Stimulated activated CD4-positive, alpha-beta T cell treated with anti-CD3 and anti-CD28 coated beads, Interleukin-2, amount 100 ng/mL, for 48 hours (primary cell): ENCODE measurements at places on chromosomes 6 and 20.

DNA sequence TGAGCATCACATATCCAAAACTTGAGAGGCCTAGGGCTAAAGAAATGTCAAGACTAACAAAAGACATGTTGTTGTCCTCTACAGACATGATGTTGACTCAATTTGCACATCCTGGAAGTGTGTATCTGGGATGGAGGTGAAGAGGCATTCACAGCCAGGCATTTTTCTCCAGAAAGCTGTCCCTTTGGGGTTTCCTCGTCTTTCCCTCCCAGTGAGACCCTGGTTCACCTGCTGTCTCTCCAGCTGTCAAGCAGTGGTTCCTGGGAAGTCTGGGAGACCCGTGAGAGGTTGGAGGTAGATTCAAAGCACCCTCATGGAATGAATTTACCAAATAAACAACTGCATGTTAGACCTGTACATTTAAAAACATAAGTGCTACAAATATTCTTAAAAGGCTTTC lies 32.1 kb downstream of the BACH2 start:
- DNase-seq: no peak

DNA sequence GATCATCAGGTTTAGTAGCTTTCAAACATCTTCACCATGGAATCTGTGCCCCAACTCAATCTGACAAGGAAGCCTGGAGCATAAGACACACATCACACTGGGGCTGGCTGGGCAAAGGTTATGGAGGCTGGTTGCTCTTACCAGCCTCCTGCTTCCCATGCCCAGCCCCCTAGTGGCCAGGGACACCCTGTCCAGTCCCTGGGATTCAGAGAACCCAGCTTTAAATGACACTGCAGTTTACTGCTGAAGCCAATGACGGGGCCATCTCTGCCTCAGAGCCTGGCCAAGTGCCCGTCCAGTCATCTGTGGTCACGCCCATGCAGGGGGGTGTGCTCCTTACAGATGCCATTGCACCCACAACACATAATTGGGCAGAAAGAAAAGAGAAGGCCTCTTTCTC lies 272.9 kb downstream of the SMOC2 start:
- DNase-seq: no peak

DNA sequence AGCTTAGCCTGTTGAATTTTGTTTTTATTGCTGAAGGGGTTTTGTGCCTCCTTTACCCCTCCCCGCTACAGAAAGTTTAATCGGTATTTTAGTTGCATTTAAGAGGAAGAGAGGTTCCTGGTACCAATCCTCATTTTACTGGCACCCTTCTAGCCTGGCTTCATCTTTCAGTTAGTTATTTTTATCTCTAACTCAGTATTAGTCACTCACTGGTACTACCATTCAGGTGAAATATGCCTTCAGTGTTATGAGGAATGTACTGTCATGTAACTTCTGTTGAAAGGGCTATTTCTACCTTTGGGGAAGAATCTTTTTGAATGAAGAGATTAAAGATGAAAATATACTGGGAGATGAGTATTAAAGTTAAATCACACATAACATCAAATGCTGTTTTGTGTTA lies 211.8 kb downstream of the CDKAL1 start:
- no peak for DNase-seq

DNA sequence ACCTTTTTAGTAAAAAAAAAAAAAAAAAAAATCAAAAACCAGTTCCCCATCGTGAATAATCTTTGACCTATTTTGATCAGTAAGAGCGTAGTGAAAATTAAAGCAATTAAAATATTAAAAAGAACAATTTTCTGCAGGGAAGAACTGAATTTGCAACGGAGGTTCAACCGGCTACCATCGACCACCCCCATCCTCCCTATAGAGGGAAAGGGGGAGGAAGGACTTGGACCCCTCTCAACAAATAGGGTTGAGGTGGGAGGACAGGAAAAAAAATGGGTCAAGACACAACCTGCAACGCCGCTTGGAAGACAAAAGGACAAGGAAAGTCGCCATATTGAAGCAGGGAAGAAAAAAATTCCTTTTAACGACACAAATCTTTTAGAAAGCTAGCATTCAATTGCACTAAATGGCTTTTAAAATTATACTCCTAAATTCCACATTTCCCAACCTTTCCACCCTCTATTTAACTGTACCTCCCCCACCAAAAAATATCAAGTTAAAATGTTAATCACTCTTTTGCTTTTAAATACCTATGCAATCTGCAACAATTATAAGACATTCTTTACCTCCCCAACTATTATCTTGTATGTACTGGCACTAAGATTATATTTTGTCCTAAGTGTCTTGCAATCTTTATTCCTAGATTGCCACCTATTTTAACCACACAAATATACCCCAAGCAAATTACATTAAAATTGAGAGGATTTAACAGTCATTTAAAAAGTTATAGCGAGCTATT lies 1.7 kb downstream of the PPP1R10 start:
- no peak for DNase-seq

DNA sequence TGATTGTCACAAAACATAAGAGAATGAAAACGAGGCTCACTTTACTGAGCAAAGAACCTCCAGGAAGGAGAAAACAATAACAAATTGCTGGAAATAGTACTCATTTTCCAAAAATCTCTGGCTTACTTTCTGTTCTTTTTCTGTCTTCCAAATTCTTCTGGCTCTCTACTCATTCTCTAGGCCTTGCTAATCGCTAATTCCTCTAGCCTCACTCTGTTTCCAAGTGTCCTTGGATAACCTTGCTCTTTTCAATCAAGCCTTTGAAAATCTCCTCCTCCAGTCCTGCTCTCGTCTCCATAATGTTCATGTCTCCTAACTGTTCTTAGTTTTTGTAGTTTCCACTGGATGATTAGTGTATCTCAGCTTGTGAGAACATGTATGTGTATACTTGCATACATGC lies 96.2 kb upstream of the MAP7 start:
- no peak for DNase-seq

DNA sequence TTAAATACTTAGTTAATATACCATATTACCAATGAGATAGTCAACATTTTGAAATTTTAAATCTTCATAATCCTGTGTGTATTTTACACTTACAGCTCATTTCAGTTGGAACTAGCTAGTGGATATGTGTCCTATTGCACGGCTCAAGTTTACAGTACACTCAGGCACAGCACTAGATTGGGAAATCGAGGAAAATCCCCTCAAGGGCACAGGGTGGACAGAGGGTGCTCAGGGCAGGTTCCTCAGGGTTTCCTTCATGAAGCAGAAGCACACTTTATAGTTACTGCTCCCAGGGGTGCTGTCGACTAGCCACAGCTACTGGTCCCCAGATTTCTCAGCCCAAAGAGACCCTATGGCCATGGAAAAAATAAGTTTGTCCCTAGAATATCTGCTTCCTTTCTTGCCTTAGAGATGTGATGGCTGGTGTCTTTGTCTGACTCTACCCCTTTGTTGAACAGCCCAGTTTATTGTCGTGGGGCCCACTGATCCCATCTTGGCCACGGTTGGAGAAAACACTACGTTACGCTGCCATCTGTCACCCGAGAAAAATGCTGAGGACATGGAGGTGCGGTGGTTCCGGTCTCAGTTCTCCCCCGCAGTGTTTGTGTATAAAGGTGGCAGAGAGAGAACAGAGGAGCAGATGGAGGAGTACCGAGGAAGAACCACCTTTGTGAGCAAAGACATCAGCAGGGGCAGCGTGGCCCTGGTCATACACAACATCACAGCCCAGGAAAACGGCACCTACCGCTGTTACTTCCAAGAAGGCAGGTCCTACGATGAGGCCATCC lies 1.5 kb downstream of the BTN2A1 start:
- DNase-seq: no peak

DNA sequence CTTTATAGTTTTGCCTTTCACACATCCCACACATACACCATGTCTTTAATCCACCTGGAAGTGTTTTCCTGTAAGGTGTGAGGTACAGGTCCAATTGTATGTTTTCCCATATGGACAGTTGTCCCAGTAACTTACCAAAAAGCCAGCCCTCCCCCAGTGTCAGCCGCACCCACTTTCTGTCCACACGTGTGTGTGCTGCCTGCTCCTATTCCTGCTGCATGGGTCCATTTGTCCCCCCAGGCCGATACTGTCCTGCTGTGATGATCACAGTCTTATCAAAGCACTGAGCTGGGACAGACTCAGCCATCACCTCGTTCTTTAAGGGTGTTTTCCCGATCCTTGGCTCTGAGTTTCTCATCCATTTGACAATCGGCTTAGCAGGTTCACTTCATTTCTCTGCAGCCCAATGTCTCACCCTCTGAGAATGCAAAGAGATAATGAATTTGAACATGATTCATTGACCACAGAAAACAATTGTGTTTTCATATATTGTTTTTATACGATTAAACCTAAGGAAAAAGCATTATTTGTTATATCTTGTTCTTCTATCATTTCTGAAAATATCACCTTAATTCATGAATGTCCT lies 9.6 kb downstream of the VSX1 start:
- no peak for DNase-seq

GRCh38 chr6:15352220-15352619 lies 106.4 kb downstream of the JARID2 start:
- DNase-seq: no peak

DNA sequence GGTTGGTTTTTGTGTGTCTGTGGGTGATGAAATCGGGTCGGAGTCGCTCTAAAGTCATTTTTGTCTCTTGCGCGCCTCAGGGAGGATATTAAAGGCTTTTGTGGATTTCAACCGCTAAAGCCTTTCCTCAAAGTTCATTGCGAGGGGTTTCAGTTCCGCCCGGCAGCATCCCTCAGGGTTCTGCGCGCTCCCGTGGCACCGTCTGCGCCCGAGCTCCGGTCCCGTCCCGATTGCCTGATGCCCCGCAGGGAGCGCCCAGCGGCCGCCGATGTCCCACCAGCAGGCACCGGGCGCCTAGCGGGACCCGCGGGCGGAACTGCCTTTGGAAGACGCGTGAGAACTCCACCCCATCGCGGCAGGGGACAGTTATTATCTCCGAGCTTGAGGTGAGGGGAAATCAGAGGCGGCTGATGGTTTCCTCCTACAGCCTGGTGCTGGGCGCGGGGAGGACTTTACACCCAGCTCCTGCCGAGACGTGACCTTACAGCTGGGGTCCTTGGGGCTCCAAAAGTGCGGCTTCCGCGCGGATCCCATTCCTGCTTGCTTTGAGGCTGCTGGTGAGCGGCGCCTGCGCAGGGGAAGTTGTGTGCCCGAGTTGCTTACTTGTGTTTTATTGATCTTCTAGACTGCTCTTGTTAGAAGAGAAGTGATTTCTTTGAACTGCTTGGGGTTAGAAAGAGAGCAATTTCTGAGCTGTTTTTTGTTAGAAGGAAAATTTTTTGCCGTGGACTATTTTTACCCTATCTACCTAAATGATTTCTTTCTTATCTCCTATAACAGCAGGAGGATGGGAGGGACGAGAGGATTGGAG lies 27.1 kb downstream of the ULBP1 start:
- no peak for DNase-seq

DNA sequence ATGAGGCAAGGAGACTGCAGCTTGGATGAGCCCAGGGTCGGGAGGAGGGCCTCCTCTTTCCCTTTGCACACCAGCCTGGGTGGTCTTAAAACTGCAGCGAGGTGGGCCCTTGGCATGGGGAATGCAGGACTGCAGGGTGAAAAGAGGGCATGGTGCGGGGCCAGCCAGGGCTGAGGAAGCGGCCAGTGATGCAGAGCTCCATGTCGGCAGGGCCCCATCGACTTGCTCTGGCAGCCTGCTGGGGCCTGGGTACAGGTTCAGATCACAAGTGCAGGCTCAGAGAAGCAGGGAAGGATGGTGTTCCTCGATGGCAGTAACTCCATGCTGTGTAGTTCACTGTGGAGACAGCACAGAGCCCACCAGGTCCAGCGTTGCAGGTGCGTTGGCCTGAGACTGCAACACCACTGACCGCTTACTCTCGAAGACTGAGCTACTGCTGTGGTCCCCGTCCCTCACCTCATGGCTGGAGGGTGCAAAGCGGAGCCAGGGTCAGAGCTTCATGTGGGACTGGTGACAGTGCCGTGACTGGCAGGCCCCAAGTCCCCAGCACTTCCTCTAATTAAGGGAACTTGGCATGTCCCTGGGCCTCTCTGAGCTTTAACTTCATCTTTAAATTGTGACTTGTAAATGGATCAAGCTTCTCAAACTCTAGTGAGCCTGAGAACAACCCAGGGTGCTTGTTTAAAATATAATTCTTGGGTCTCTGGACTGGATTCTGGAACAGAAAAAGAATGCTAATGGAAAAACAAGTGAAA lies 223.2 kb downstream of the SYNDIG1 start:
- no peak for DNase-seq

DNA sequence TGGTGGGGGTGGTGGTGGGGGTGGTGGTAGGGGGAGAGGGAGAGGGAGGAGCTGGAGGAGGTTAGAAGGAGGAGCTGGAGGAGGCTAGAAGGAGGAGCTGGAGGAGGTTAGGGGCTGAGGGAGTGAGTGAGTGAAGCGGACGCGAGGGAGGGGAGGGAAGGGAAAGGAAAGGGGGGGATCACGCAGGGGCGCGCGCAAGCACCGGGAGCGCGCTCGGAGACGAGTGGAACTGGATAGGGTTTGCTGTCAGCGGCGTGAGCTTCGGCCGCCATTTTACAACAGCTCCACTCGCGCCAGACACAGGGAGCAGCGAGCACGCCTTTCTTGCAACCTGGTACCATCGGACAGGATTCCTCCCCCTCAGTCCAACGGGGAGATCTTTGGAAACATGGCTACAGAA lies 90.5 kb upstream of the FERMT1 start:
- no peak for DNase-seq

- no peak for DNase-seq
These were observed 149.8 kb downstream of the SYNDIG1 start for GRCh38 chr20:24619212-24619611.

GRCh38 chr20:51001430-51002265 lies 21.3 kb downstream of the KCNG1 start:
- no peak for DNase-seq
